A549 treated with ZK216348 at 1 μM for 4 hours (cell line): ENCODE measurements at places on chromosomes 5 and 9. TPM values are rescaled to one million over a fixed set of nuclear protein-coding genes. Genes with fewer than 3 reads are reported as not detected.

OR1Q1 gene
- total RNA-seq = 0.15 TPM in 1 of 5 replicates, not detected in the others

IL3 gene
- not detected in 5 replicates for total RNA-seq

ROPN1L gene
- 1.3 to 2.8 TPM (median 2.2 TPM) in 5 replicates for total RNA-seq

STC2 gene
- total RNA-seq = 43.1 to 66.8 TPM (median 48.5 TPM) in 5 replicates

IL5 gene
- total RNA-seq = not detected in 5 replicates

HTR1A gene
- not detected in 5 replicates for total RNA-seq

GHR gene
- 0.05 TPM in 1 of 5 replicates, not detected in the others for total RNA-seq

EQTN gene
- not detected in 5 replicates for total RNA-seq

CKMT2 gene
- not detected in 5 replicates for total RNA-seq

PCDHA6 gene
- 0.04 to 0.12 TPM (median 0.12 TPM) in 3 of 5 replicates, not detected in the others for total RNA-seq

STKLD1 gene
- total RNA-seq = 0.84 to 2.0 TPM (median 0.94 TPM) in 5 replicates

SLIT3 gene
- total RNA-seq = 11.1 to 22.5 TPM (median 17.4 TPM) in 5 replicates

PCDHGB4 gene
- 0.74 to 1.1 TPM (median 0.90 TPM) in 5 replicates for total RNA-seq

CDX1 gene
- not detected in 5 replicates for total RNA-seq
